ENCODE measurements at places on chromosomes 5 and 9. TPM values are rescaled to one million over a fixed set of nuclear protein-coding genes. Genes with fewer than 3 reads are reported as not detected.

PCDHGB3 gene
- 2.3 TPM for polyA plus RNA-seq

ZNF484 gene
- 9.2 TPM for polyA plus RNA-seq

MEIKIN gene
- polyA plus RNA-seq, result not detected

PTAR1 gene
- polyA plus RNA-seq, result 58.8 TPM

BAAT gene
- 0.56 TPM for polyA plus RNA-seq

MAN2A1 gene
- 77.0 TPM for polyA plus RNA-seq

DPYSL3 gene
- 38.8 TPM for polyA plus RNA-seq

CEL gene
- polyA plus RNA-seq, result 3.3 TPM

DNA sequence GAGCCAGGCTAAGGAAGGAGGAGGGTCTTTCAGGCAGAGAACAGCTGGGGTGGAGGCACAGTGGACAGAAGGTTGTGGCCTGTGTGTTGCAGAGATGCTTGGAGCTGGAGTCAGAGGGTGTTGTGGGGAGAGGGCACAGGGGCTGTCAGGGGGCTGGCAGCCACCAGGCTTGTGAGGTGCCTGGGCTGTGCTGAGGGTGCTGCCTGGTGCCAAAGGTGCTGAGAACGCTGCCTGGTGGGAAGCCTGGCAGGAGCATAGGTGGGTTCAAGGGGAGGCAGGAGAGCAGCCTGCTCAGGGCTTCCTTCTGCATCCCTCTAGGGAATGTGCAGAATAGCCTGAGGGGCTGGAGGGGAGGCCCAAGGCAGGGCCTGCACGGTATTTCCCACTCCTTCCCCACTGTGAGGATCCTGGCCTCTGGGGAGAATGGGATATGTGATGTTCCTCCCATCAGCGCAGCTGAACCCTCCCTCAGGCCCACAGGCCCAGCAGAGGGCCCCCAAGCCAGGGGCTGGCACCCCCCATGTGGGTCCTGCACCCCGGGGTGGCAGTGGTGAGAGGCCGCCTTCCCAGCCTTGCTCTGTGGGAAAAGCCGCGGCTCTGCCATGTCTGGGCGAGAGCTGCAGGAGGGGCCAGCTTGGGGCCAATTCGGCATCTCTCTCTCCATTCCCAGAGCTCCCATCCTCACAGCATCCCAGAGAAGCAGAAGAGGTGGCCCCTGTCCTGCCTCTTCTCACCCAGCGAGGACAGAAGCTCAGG lies 76.3 kb downstream of the CACNA1B start:
- no peak for DNase-seq

DNA sequence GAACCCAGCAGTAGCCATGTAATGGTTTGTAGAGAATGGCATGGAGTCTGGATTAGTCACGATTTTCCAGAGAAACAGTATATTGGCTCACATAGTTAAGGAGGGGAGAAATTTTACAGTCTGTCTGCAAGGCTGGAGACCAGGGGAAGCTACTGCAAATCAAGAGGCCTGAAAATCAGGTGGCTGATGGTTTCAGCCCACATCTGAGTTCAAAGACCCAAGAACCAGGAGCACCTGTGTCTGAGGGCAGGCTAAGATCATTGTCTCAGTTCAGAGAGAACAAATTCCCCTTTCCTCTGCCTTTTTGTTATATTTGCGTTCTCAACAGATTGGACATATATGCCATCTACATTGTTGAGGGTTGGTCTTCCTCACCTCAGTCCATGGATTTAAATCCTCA lies 207.5 kb upstream of the IRX2 start:
- no peak for DNase-seq

- DNase-seq, result no peak
Measured at GRCh38 chr5:44336708-44337107, 52.5 kb downstream of the FGF10 start.

- DNase-seq, result no peak
Measured at GRCh38 chr5:72552041-72552557, 44.9 kb upstream of the ZNF366 start.

- no peak for DNase-seq
Measured at GRCh38 chr9:135525241-135526088, 4.2 kb downstream of the LCN1 start.

- DNase-seq, result no peak
Measured at GRCh38 chr5:162939991-162940390, 497.4 kb upstream of the CCNG1 start.

DNA sequence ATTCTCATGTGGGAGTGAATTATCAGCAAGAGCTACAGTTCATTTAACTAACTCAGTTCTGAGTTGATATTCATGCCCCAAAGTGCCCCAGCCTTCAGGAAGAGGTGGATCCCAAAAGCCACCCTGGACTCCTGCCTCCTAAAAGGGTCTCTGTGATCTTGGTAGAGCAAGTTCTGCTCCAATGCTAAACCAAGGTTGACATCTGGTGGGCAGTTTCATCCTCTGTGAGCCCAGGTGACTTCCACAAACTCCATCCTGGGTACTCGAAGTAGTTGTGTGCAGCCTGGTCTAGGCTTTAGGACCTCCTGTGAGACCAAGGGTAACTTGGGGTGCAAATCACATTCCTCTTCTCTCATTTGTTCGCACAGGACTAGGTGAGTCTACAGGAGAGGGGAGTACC lies 816.8 kb downstream of the MTRR start:
- no peak for DNase-seq

DNA sequence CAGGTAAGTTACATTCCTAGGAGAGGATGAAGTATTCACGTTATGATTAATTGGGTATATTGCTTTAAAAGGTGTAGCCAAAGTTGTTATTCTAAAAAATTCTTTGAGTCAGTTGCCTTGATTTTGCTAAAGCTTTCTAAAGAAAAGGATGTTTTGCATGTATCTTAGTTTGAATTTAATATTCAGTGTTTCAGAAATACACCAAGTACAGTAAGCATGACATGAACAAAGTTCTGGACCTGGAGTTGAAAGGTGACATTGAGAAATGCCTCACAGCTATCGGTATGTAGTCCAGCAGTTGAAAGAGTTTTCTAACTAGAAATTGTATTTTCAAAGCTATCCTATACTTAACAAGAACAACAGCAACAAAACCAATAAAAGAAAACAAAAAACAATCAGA lies 14.2 kb downstream of the ANXA1 start:
- DNase-seq, result no peak

DNA sequence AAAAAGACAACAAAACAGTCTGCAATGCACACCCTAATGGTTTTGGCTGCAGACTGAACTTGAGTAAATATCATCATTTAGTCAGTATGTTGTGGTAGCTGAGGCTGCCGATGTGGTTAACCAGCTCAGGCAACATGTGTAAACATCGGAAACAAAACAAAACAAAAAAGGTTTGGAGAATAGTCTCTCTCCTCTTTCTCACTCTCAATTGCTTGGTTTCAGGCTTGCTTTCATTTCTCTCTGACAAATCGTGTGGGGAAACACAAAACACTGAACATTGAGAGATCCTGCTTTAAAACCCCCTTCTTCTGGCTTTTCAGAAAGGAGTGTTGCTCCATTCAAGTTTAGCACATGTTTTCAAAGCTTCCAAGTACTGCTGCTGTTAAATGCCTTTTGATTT lies 453.3 kb downstream of the BNC2 start:
- DNase-seq, result no peak

DNA sequence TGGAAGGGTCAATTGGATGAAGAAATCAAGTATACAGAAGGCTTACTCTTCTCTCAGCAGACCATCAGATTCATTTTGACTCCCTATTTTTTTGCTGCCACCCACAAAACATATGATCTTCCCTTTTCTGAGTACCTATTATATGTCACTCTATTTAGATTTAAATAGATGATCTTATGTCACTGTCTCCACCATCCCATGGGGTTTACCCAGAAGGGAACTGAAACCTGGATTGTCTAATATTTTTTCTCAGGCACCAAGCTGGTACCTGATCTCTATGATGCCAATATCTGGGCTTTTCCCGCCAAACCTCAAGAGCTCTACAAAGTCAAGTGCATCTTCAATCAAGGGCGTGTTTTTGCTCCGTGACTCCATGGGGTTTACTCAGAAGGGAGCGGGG lies 118.7 kb downstream of the GAS1 start:
- no peak for DNase-seq

- DNase-seq, result no peak
Measured at GRCh38 chr5:11273180-11273903, 512.3 kb upstream of the DAP start.

DNA sequence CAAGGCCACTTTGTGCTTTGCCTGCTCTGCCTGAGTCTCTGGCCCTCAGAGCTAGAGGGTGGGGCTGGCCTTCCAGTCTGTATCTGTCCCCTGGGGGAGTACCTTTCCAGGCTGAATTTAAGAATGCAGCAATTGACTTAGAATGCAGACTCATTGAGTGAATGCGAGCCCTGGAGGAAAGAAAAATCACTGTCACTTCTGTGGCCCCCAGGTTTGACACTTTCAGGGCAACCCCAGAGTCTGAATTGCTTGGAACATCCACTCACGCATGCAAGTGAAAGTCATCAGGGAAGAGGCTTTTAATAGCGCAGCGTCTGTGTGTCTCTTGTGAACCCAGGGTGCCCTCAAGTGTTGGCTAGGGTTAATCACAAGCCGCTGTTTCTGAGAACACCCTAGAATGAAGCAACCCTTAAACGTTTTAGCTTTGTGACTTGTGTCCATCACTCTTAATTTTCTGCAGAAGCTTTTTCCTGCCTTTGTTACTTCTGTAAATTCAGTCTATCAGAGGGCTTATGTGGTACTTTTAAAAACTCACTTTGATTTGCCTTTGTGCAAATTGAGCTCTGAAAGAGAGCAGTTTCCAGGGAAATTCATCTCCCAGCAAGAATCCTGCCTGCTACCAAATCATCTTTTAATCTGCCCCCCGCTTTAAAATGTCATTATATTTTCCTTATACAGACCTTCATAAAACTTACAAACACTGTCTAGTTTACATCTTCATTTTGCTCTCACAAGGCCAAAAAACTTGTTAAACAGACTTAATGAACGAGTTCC lies 146.8 kb upstream of the IQGAP2 start:
- peak; percentile 59 for DNase-seq

GRCh38 chr9:27131731-27132130 lies 22.7 kb downstream of the TEK start:
- DNase-seq, result no peak

DNA sequence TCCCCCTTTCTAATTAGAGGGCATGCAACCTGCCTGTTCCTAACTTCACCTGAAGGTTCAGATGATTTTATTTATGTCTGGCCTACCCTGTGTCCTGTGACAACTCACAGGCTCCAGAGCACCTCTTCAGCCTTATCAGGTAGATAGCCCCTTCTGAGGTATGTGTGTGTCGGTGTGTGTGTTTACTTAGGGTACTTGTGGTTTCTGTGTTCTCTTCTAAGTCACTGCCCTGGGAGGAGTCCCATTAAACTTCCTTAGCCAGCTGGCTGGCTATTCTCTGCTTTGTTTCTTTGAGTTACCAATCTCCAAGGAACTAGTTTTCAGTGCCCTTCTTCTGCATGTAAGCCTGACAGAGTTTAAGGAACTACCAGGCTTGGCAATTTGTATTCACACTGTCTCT lies 74.9 kb downstream of the UNC13B start:
- DNase-seq, result no peak

DNA sequence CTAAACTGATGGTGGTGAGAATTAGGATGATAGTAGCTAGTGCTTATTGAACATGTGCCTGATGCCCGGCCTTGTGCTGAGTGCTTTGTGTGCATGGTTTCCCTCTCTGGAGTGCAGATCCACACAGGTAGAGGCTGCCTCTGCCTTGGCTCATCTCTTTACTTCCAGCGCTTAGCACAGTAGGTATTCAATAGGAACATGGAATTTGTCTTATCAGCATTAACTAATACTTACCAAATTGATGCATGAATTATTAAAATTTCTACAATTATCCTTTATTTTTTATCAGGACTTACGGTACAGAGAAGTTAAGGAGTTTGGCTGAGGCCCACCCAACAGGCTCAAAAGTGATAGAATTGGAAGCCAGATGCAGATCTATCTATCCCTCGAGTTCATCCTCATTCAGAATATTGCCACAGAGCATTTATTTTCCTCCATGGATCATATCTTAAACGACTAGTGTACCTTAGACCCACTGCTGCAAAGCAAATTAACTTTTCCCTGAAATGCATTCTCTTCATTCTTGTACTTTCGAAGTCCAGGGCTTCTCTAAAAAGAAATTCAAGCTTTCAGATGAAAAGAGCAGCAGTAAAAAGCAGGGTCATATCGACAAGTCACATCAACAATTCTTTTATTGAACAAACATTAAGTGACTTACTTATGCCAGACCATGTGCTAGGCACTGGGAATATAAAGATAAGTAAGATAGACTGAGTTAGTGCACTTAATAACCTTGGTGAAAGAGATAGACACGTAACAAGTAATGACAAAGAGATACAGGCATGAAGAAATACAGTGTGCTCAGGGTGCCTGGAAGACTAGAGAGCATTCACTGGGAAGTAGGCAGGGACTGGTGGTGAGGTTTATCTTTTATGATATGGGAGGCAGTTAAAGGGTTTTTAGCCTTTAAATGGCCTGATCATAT lies 290.0 kb downstream of the ARRDC3 start:
- DNase-seq, result no peak

GRCh38 chr5:66616520-66617225 lies 20.5 kb downstream of the MAST4 start:
- no peak for DNase-seq

- no peak for DNase-seq
Measured at GRCh38 chr9:135166565-135166964, 79.1 kb downstream of the OLFM1 start.

- no peak for DNase-seq
Measured at GRCh38 chr5:69048230-69048629, 45.6 kb upstream of the SLC30A5 start.

GRCh38 chr5:90570034-90570433 lies 11.4 kb downstream of the ADGRV1 start:
- DNase-seq, result no peak

GRCh38 chr5:180862645-180863044 lies 1.6 kb upstream of the ZFP62 start:
- DNase-seq, result no peak

DNA sequence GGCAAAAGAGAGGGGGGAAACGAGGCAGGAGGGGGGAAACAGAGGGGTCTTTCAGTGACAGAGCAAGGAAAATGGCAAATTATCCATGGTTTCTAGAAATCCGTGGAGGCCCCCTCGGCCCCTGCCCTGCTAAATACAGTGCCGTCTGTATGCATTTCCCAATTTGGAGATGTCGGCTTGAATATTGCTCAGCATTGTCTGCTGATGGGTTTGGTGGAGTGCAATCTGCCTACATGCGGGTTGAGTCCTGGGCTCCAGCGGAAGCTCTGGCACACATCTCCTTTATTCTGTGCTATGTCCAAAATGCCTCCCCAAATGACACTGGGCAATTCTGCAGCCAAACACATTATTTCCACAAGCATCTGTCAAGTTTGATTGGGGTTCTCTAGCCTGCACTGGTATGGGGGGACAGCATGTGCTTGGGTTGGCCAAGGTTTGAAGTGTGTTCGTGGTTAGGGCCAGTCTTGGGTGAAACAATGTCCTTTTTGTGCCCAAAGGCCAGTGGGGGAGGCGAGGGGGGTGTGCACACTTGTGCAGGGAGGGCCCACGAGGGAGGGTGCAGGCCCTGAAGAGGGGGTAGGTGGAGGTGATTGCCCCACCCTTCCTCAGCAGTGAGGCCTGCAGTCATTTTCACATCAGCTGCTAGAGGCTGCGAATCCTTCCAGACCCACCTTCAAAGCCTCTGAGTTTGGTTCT lies 6.2 kb upstream of the NEUROG1 start:
- DNase-seq, result no peak

GRCh38 chr9:71819115-71819739 lies 50.9 kb upstream of the CEMIP2 start:
- DNase-seq, result no peak
